ENCODE measurements at places on chromosomes 3 and 15.
A peak's percentile ranks its signal among the peaks of the same experiment; 100 is the strongest.

DNA sequence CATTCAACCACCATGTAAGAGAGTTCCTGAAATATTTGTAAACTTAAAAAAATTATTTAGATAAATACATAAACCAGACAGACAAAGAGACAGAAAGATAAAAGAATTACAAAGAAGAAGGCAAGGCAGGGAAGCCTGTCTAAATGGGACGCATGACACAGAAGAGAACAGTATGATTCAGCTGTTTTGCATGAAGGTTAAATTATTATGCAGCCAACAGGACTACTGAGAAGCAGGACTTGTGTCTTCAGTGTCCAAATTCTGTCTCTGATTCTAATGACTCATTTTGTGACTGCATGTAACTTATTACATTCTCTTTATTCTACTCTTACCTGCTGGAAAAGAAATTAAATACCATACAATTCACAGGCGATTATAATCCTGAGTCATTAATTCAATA lies 340.4 kb upstream of the KCNMB2 start:
- H3K27ac ChIP-seq: no peak overlapping the region
- no peak for DNase-seq
- no peaks in the 10 kb centered on the region for H3K27me3 ChIP-seq

- DNase-seq: no peak
- peak overlapping the region; percentile 17 for H3K27ac ChIP-seq
- H3K27me3 ChIP-seq: no peaks in the 10 kb centered on the region
- no peaks in the 10 kb centered on the region for H3K36me3 ChIP-seq
- H3K4me3 ChIP-seq: no peak overlapping the region
- H3K4me1 ChIP-seq: peaks cover 8% of the 10 kb centered on the region
Observed at GRCh38 chr15:57198654-57199291, 177.5 kb upstream of the CGNL1 start.

DNA sequence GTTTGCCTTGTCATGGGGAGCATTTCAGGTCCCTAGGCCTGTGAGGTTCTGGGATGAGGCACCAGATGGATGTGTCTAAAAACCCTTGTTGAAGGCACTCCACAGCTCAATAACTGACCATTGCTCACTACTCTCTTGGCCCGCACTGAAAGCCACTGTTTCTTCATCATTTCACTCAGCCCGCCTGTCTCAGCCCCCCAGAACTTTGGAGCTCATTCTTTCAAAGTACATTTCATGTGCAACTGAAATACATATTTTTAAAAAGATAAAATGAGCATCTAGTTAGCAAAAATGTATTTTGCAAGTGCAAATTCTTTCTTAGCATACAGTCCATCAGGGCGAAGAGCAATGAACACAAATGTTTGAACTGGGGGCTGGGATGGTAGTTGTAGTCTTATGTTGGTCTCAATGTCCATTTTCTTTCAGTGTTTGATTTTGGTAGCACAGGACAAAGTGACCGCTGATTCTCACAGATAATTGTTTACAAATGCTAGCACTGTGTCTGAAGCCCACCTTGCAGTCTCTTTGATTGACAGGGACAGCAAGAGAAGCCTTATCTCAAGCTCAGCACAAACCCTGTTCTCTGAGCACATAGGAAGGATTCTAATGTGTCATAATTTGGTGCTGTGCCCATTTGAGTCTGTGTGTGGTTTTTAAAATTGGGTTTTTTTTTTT lies 19.6 kb downstream of the HEMK1 start:
- H3K27ac ChIP-seq: no peak overlapping the region
- no peak overlapping the region for H3K4me3 ChIP-seq
- no peaks in the 10 kb centered on the region for H3K27me3 ChIP-seq
- no peak for DNase-seq
- no peaks in the 10 kb centered on the region for H3K36me3 ChIP-seq
- H3K4me1 ChIP-seq: no peaks in the 10 kb centered on the region

GRCh38 chr3:105844704-105845103 lies 24.1 kb downstream of the CBLB start:
- no peaks in the 10 kb centered on the region for H3K36me3 ChIP-seq
- H3K4me3 ChIP-seq: no peak overlapping the region
- no peak overlapping the region for H3K27ac ChIP-seq
- no peaks in the 10 kb centered on the region for H3K27me3 ChIP-seq

DNA sequence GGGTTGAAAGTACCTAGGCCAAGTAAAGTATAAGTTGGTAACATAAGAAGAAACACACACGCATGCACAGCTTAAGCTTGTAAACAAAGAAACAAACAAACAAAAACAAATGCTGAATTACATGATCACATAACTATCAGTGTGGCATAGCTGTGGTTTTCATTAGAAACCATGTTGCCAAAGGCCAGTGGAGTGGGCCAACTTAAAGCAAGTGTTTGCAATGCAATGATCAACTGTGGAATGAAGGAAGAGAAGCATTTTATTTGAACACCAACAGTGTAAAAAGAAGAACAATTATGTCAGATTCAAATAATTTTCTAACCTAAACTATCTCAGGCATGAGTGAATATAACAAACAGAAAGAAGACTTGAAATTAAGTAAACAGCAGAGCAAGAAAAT lies 199.4 kb upstream of the STRIT1 start:
- DNase-seq: no peak
- no peaks in the 10 kb centered on the region for H3K4me1 ChIP-seq
- H3K36me3 ChIP-seq: no peaks in the 10 kb centered on the region
- H3K27me3 ChIP-seq: no peaks in the 10 kb centered on the region
- H3K4me3 ChIP-seq: no peak overlapping the region

DNA sequence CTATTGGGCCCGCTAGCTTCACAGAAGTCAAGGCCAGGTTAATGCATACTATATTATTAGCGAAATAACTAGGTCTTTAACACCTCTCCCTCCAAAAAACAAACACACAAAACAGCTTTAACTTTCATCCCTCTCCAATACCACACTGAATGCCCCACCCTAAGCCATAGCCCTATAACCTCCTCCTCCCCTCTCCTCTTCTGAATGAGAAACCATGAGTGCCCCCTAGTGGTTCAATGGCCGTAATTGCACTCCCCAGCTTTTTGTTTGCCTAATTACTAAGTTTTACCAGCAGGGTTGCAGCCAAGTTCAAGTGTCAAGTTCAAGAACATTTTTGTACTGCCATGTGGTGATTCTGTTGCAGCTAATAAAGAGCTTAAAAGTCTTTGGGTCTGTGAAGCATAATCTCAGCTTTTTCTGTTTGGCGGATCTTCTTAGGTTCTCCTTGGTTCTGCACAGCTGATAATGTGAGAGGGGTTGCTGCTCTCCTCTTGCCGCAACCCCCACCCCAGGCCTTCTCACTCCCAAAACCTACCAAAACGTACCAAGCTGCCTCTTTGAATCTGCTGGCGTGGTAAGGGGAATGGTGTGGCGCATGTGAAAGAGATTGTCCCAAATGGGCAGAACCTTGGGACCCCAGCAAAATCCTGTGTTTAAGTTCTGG lies 57.9 kb downstream of the RPL22L1 start:
- no peaks in the 10 kb centered on the region for H3K27me3 ChIP-seq
- DNase-seq: peak; percentile 62
- no peaks in the 10 kb centered on the region for H3K36me3 ChIP-seq

- H3K4me1 ChIP-seq: no peaks in the 10 kb centered on the region
- no peaks in the 10 kb centered on the region for H3K36me3 ChIP-seq
- no peak overlapping the region for H3K27ac ChIP-seq
- no peak for DNase-seq
Observed at GRCh38 chr3:12190832-12191231, 32.1 kb upstream of the TIMP4 start.

GRCh38 chr3:76726034-76726433 lies 313.9 kb upstream of the ROBO2 start:
- H3K4me3 ChIP-seq: no peak overlapping the region
- H3K27me3 ChIP-seq: no peaks in the 10 kb centered on the region
- no peaks in the 10 kb centered on the region for H3K4me1 ChIP-seq
- H3K36me3 ChIP-seq: no peaks in the 10 kb centered on the region

DNA sequence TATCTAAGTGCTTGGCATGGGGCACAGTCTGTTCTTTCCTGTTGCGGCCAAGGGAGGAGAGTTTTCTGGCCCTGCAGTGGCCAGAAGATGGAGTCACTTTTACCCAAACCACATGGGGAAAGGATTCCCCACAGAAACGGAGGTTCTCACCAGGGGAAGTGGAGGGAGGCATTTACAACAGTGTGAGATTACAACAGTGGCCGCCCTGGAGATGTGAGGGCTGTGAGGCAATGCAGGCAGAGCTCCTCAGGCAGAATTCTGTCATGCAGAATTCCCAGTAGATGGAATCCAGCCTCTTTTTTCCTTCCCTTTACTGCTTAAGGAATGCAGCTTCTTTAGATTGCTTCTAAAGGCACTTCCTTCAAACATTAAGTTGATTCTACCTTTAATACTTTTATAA lies 83.1 kb downstream of the CACNA1D start:
- no peaks in the 10 kb centered on the region for H3K27me3 ChIP-seq
- H3K27ac ChIP-seq: no peak overlapping the region
- no peak for DNase-seq
- H3K36me3 ChIP-seq: no peaks in the 10 kb centered on the region

- no peaks in the 10 kb centered on the region for H3K36me3 ChIP-seq
- H3K4me3 ChIP-seq: no peak overlapping the region
Observed at GRCh38 chr3:33152363-33153360, 38.8 kb downstream of the CRTAP start.

GRCh38 chr3:177764377-177764912 lies 567.2 kb upstream of the TBL1XR1 start:
- H3K27ac ChIP-seq: no peak overlapping the region
- no peak overlapping the region for H3K4me3 ChIP-seq
- H3K36me3 ChIP-seq: no peaks in the 10 kb centered on the region
- H3K27me3 ChIP-seq: no peaks in the 10 kb centered on the region

DNA sequence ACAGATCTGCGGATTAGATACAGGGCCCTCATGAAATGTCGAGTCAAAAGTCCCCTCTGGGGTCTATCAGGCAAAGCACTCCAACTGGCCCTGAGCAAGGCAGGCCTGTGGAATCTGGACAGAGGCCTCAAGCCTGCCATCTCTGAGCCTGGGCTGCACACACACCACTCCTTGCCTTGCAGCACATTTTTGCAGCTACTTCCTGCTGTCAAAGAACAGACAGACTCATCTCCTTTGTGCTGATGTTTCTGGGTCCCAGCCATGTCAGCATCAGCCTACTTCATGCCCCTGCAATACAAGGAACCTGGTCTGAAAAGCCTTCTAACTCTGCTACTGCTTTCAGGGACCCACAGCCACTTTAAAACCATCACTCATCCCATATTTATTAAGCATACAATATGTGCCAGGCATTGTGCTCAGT lies 60.6 kb upstream of the IL12A start:
- no peak overlapping the region for H3K27ac ChIP-seq
- DNase-seq: no peak
- H3K27me3 ChIP-seq: no peaks in the 10 kb centered on the region
- no peak overlapping the region for H3K4me3 ChIP-seq
- no peaks in the 10 kb centered on the region for H3K36me3 ChIP-seq

GRCh38 chr15:89385596-89386331 lies 51.1 kb upstream of the POLG start:
- DNase-seq: no peak
- H3K36me3 ChIP-seq: no peaks in the 10 kb centered on the region
- H3K4me3 ChIP-seq: no peak overlapping the region
- H3K4me1 ChIP-seq: no peaks in the 10 kb centered on the region
- H3K27me3 ChIP-seq: no peaks in the 10 kb centered on the region
- H3K27ac ChIP-seq: no peak overlapping the region

GRCh38 chr3:23915537-23916108 lies 1.2 kb downstream of the NKIRAS1 start:
- peak overlapping the region; percentile 92 for H3K27ac ChIP-seq
- H3K27me3 ChIP-seq: no peaks in the 10 kb centered on the region
- H3K4me1 ChIP-seq: peaks cover 2% of the 10 kb centered on the region
- DNase-seq: no peak

DNA sequence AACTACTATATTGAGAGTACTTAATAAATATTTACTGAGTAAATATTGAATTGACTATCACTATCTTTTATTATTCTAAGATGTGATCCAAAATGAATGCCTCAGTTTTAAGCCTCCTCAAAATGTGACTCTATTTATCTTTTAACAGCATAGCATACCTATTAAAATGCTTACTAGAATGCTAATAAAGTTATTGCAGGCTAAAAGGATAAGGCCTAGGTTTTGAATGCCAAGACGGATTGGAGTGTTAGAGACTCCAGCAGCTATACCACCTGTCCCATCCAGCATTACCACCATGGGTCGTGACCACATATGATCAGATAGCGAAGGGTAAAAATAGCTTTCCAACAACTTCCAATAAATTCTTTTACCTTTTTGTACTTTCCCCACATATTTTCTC lies 64.7 kb upstream of the MYRIP start:
- DNase-seq: no peak
- no peak overlapping the region for H3K27ac ChIP-seq

- no peaks in the 10 kb centered on the region for H3K4me1 ChIP-seq
- no peak overlapping the region for H3K4me3 ChIP-seq
- no peak for DNase-seq
- no peak overlapping the region for H3K27ac ChIP-seq
- no peaks in the 10 kb centered on the region for H3K27me3 ChIP-seq
Observed at GRCh38 chr3:35404571-35404970, 234.8 kb upstream of the ARPP21 start.

- no peak for DNase-seq
- no peak overlapping the region for H3K4me3 ChIP-seq
- H3K27ac ChIP-seq: no peak overlapping the region
- H3K27me3 ChIP-seq: no peaks in the 10 kb centered on the region
Observed at GRCh38 chr15:51443282-51443914, 101.9 kb downstream of the GLDN start.

DNA sequence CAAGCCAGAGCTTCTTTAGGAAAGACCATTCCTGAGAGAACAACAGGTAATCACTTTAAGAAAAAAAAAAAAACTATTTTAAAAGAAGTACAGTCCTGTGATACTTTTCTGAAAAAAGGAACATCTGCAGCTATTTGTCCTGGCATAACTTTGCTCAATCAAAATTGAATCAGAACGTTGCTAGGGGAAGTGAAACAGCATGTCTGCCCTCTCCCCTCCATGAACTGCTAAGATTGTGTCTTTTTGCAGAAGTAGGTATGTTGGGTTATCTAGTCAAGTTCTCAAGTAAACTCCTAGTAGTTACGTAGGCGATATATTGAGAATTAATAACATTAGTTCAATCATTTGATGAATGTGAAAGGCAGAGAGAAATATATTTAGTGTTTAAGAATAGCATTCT lies 1013.3 kb downstream of the TUSC7 start:
- no peaks in the 10 kb centered on the region for H3K4me1 ChIP-seq
- H3K27me3 ChIP-seq: no peaks in the 10 kb centered on the region

- H3K4me3 ChIP-seq: no peak overlapping the region
- H3K27ac ChIP-seq: no peak overlapping the region
- DNase-seq: no peak
- H3K4me1 ChIP-seq: no peaks in the 10 kb centered on the region
- no peaks in the 10 kb centered on the region for H3K27me3 ChIP-seq
Observed at GRCh38 chr15:95733931-95734330, 596.6 kb upstream of the NR2F2 start.

GRCh38 chr15:47326410-47327333 lies 390.6 kb upstream of the SEMA6D start:
- H3K27ac ChIP-seq: no peak overlapping the region
- no peaks in the 10 kb centered on the region for H3K4me1 ChIP-seq
- no peaks in the 10 kb centered on the region for H3K27me3 ChIP-seq

DNA sequence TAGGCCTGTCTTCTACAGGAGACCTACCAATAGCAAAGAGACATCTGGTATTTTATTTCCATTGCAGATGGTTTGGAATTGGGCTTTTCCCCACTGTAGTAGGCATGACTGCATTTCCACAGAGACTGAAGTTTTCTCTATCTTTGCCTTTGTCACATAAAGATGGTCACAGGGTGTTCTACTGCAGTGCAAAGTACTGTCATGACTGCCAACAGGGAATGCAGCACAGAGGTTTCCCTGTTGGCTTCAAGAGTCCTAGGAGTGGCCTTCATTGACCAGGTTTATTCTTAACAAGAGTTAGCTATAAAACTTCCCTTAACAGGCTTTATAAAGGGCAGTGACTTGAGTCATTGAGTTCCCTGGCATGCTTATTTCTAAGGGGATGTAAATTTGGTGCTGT lies 36.8 kb upstream of the TM4SF4 start:
- H3K27ac ChIP-seq: no peak overlapping the region
- no peak for DNase-seq
- H3K36me3 ChIP-seq: no peaks in the 10 kb centered on the region
- H3K4me3 ChIP-seq: no peak overlapping the region

Measured in breast epithelium (tissue), 4 donors.